AML-193 (cell line): ENCODE measurements at places on chromosomes 13 and 19.

DNA sequence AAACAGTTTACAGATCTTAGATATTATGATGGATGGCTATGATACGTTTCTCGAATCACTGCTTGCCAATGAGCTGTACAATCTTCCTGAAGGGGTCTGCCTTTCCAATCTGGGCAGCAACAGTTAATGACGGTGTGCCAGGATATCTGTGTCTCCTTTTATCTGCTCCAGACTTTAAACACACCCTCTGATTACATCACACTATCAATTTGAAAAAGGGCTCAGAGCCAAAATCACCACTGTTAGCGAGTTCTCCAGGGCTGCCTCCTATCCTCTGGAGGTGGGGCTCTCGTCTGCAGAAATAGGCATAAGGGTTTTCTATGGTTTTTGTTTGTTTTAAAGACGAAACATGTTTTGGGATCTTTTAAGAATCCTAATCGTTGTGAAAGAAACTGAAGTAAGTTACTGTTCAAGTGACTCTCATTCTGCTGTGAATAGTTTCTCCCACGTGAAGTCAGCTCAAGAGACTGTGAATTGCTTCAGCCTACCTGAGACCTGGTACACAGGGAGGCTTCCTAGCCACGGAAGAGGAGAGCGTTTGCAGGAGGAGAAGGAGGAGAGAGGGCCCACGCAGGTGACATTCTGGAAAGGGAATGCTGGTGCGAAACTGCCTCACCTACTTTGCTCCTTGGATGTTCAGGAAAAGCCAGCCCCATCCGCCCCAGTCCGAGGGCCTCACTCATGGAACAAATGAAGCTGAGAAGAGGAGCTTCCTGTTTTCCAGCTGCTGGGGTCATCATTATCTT, 15.2 kb upstream of the GJA3 start:
- no peak for DNase-seq

GRCh38 chr13:98873377-98874028, 104.4 kb downstream of the DOCK9 start:
- no peak for DNase-seq

GRCh38 chr13:26280295-26280694, 26.4 kb downstream of the CDK8 start:
- no peak for DNase-seq

DNA sequence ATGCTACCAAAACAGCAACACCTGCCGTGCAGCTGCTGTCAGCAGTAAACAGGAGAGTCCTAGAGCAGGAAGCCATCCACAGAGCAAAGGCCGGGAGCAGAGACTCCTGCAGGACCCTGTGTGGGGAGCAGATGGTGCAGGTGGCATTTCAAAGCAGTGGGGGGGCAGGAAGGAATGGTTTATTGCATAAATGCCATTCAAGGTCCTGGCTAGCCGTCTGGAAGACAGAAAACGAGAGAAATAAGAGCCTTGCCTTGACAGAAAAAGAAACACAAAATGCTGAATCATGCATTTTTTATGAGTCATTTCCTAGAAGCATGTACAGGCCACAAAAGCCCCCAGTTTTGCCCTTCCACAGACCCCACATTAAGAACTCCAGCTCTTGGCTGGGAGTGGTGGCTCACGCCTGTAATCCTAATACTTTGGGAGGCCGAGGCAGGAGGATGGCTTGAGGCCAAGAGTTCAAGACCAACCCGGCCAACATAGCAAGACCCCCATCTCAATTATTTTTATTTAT, 5.4 kb downstream of the RSPH6A start:
- DNase-seq, result peak; percentile 22

DNA sequence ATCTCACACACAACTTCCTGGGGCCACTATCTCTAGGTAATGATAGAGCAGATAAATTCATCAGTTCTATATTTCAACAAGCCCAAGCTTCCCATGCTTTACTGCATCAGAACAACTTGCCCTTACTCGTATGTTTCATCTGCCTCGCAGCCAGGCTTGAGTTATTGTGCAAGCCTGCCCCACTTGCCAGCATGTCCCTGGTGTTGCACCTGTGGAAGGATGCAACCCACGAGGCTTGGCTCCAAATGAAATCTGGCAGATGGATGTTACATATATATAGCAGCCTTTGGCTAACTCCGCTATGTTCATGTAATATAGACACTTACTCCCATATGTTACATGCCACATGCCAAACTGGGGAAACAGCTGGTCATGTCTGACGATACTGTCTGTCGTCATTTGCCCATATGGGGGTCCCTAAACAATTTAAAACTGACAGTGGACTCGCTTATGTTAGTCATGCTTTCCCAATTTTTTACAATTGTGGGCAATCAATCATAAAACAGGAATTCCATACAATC, 6.2 kb downstream of the ERVK3-1 start:
- no peak for DNase-seq

DNA sequence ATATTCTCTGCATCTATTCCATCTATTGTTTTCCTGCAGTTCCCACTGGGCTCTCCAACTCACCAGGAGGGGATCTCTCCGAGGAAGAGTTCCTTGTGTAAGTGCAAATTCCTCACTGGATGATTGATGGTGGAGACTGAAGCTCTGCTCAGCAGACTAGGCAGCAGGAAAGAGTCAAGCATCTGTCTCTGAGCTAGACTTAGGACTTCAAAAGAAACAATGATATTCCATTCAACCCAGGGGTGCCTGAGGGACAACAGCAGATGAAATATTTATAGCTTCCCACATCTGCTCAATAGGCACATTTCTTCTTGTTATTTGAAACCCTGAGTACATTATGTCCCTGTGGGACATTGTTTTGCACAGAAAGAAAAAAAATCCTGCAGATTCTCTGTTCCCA, at the start of the genes OR7A5 and OR7C1:
Gene OR7A5, minus strand, starts transcription at position 175 of the 400 bp plus-strand sequence. CDS start 6,944 bp downstream, outside the sequence.
Gene OR7C1, minus strand, starts transcription at position 175 of the 400 bp plus-strand sequence. CDS start 35,049 bp downstream, outside the sequence.
- no peak for DNase-seq

- DNase-seq, result peak; percentile 81
Observed at GRCh38 chr19:44943801-44944249, 1.8 kb downstream of the APOC4 start.

GRCh38 chr19:47200530-47200929, 30.5 kb downstream of the BBC3 start:
- DNase-seq, result no peak

DNA sequence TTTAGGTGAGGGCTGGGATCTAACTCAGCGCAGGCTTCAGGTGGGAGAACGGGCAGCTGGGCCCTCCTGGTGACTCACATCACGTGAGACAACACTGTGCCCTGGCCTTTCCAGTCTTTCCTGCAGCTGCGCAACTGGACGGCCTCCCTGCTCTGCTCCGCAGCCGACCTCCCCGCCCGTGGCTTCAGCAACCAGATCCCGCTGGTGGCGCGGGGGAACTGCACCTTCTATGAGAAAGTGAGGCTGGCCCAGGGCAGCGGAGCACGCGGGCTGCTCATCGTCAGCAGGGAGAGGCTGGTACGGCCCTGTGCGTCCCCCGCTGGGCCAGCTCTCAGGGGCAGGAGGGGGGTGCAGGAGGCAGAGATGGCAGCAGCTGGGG, 8.8 kb downstream of the SPPL2B start:
- no peak for DNase-seq

- DNase-seq, result peak; percentile 3
Observed at GRCh38 chr13:29454931-29455481, 140.5 kb downstream of the SLC7A1 start.

- no peak for DNase-seq
Observed at GRCh38 chr13:41587490-41587889, 130.1 kb downstream of the RGCC start.

DNA sequence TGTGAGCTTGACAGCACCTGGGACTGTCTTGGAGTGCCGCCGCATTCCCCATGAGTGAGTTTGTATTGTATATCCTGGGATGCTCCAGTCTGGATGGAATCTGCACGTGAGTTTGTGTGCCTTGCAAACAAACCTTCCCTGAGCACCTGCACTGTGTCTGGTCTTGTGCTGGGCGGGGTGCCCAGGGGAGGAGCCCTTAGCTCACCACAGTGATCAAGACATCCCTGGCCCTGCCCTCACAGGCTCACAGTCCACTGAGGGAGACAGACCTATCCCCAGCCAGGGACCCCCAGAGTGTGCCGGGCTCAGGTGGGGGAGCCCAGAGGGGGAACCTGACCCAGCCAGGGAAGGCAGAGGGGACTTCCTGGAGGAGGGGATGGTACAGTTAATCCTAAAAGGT, 1.7 kb upstream of the BCAM start:
- no peak for DNase-seq

DNA sequence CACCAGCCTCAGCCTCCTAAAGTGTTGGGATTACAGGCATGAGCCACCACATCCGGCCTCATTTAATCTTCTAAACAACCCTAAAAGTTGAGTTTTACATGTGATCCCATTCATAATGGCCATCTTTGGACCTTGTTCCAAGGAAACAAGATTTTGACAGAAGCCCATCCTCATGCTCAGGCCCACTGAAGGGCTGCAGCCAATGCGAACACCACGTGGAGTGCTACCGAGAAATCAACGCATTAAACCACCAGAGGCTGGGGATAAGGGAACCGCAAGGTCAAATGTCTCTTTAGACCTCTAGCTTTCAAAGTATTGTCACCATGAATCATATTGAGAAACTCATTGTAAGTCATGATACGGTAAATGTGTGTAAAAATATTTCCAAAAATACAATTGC, 49.4 kb upstream of the DOCK9 start:
- DNase-seq, result no peak

- no peak for DNase-seq
Observed at GRCh38 chr19:2333027-2333806, 4.7 kb downstream of the SPPL2B start.

DNA sequence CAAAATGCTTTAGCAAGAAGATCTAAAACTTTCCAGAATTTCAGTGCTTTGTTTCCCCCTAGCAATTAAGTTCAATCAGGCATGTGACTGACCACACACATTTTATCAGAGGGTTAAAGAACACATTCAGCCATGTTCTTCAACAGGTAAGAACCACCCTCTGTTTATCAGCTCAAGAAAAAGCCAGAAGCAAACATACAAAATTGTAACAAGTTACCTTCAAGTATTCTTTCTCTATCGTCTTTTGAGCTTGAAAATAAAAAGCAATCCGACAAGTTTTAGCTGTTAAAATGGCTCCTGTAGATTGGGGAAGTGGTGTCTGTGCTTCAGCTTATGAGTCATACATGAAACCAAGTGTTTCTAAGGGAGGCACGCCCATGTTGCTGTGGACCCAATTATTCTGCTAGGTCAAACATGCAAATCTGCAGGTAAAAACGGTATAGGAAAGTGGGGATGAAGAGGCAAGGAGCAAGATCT, at the start of gene ELF1:
Gene ELF1, minus strand, starts transcription at position 306 of the 477 bp plus-strand sequence. CDS start 37,262 bp downstream, outside the sequence.
- peak; percentile 96 for DNase-seq

DNA sequence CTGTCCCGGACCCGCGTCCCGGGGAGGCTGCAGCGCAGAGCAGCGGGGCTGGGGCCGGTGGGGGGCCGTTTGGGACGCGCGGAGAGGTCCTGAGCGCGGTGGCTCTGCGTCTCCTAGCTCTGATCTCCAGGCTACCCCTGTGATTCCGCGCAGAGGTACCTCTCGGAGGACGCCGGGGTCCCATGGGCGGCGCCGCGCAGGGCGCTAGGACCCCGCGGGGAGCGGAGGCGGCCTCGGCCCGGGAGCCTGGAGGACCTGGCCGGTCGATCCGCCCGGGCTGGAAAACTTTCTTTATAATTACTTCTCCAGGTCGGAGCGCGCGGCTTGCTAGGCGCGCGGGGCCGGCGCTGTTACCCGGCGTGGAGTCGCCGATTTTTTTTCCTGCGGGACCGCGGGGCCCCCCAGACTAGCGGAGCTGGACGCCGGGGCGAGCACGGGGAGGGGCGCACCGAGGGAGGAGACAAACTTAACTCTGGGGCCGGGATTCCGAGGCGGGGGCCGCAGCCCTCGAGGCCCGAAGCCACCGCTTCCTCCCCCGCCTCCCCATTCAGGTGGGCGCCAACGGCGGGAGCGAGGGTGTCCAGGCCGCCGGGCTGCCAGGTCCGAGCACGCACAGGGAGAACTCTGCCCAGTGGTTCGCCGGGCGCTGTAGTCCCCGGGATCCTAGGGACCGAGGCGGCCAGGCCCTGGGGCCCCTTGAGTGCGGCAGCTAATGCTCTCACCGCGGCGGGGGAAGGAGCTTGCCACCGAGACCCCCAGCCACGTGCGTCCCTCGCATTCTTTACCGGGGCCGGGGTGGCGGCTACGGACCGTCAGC, 848 bp upstream of the CEBPA start:
- DNase-seq, result no peak

DNA sequence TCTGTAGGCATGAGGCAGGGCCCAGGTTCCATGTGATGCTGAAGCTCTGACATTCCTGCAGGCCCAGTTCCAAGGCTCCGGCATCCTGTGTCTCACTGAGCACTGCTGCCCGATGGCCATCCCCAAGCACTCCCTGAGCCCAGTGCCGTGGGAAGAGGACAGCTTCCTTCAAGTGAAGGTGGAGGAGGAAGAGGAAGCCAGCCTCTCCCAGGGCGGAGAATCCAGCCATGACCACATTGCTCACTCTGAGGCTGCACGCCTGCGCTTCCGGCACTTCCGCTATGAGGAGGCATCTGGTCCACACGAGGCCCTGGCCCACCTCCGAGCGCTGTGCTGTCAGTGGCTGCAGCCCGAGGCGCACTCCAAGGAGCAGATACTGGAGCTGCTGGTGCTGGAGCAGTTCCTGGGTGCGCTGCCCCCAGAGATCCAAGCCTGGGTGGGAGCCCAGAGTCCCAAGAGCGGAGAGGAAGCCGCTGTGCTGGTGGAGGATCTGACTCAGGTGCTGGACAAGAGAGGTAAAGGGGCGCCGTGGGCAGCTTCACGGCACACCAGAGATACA, 8.0 kb downstream of the ZSCAN22 start:
- DNase-seq, result no peak

DNA sequence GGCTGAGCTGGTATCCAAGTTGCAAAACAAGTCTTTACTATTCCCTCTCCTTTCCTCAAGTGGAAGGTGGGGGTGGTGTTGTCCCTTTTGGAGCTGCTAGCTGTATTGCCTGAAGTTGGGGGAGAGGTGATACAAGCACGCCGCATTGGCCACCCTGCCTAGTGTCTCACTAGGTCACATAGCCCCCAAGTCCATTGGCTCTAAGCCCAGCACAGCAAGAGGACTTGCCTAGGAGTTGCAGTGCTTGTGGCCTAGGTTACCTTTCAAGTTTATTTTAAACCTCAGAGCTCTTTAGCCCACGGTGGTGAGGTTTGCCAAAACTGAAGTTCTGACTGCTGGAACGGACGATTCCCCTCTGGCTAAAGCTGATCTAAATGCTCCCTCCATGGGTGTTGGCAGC, 5.3 kb upstream of the DNAJC3 start:
- no peak for DNase-seq

- DNase-seq, result no peak
Observed at GRCh38 chr13:32895296-32895695, 120.9 kb upstream of the KL start.
